Caco-2 (cell line): ENCODE measurements at places on chromosomes 2 and 18. TPM values are rescaled to one million over a fixed set of nuclear protein-coding genes. Genes with fewer than 3 reads are reported as not detected.

Gene DTNA
- 10.0 and 10.4 TPM in 2 replicates for total RNA-seq

Gene B3GNT7
- 2.7 and 3.6 TPM in 2 replicates for total RNA-seq

Gene LRRC30
- not detected in 2 replicates for total RNA-seq

Gene EFEMP1
- total RNA-seq, result not detected in 2 replicates

Gene PDE11A
- 0.21 and 0.25 TPM in 2 replicates for total RNA-seq

Gene PLEKHM3
- total RNA-seq, result 8.8 and 9.3 TPM in 2 replicates

GRCh38 chr18:61154866-61155265 is 178.4 kb upstream of the CDH20 start:
- no peaks in the 10 kb centered on the region for H3K36me3 ChIP-seq
- H3K4me1 ChIP-seq, result no peaks in the 10 kb centered on the region
- H3K4me3 ChIP-seq, result no peak overlapping the region
- H3K27me3 ChIP-seq, result no peaks in the 10 kb centered on the region

- no peak overlapping the region for H3K27ac ChIP-seq
- no peaks in the 10 kb centered on the region for H3K4me1 ChIP-seq
- no peak for DNase-seq
- H3K27me3 ChIP-seq, result no peaks in the 10 kb centered on the region
- no peaks in the 10 kb centered on the region for H3K36me3 ChIP-seq
- H3K4me3 ChIP-seq, result no peak overlapping the region
Measured at GRCh38 chr2:83827618-83828017, 631.5 kb downstream of the SUCLG1 start.

DNA sequence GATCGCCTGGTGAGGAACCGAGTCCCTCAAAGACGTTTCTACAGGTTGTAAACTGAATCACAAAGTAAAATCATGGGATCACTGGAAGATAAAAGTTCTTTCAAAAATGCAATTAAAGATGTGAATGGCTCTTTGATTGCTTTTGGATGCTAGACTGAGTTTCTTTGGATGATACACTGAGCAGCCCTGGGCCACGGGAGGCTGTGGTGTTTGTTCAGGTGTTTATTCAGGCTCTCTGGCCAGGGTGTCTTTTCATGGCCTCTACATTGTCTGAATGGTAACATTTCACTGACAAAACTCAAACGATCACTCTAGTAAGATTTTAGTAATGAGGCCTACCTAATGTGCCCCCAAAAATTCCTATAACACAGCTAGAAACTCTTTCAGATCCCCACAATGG is 48.4 kb upstream of the SPATS2L start:
- no peaks in the 10 kb centered on the region for H3K27me3 ChIP-seq
- H3K36me3 ChIP-seq, result peaks cover 2% of the 10 kb centered on the region
- no peak overlapping the region for H3K4me3 ChIP-seq
- H3K4me1 ChIP-seq, result peaks cover 33% of the 10 kb centered on the region
- no peak for DNase-seq

DNA sequence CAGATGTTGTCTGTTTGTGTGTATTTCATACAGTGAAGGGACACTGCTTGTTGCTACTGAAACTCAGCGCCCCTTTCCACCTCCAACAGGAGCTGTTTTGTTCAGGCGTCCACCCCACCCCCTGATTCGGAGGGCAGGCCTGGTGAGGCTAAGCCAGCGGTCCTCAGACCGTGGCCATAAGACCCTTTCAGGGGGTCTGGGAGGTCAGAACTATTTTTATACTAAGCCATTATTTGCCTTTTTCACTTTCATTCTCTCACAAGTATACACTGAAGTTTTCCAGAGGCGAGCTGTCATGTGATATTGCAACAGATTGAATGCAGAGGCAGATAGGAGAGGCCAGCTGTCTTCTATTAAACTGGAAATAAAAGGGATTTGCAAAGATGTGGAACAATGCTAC is 39.7 kb upstream of the IGFBP5 start:
- H3K27me3 ChIP-seq, result no peaks in the 10 kb centered on the region
- H3K27ac ChIP-seq, result no peak overlapping the region
- H3K36me3 ChIP-seq, result no peaks in the 10 kb centered on the region
- H3K4me1 ChIP-seq, result no peaks in the 10 kb centered on the region

DNA sequence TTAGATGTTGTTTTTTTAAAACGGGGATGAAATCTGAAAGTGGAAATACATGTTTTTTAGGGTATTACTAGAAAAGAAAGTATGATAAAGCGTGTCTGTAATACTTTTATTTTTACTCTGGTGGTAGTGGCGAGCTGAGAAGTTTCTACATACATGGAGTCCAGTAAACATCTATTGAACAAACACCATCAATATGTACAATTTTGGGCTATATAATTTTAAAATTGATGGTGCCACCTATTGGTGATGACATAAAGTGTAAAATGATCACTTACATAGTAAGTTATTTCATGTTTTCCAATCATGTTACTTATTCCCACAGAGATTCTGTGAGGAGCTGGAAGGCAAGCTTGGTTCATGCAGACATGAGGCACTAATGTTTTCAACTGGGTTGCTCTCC is 31.5 kb upstream of the NFE2L2 start:
- peaks cover 3% of the 10 kb centered on the region; the same call in 1 of the 2 replicates for H3K4me1 ChIP-seq
- H3K4me3 ChIP-seq, result no peak overlapping the region
- DNase-seq, result no peak
- no peak overlapping the region for H3K27ac ChIP-seq
- H3K27me3 ChIP-seq, result no peaks in the 10 kb centered on the region
- no peaks in the 10 kb centered on the region; the same call in 1 of the 2 replicates for H3K36me3 ChIP-seq

- H3K36me3 ChIP-seq, result no peaks in the 10 kb centered on the region
- no peaks in the 10 kb centered on the region for H3K27me3 ChIP-seq
- H3K4me3 ChIP-seq, result peak overlapping the region; percentile 74
- peak; percentile 29 for DNase-seq
Measured at GRCh38 chr18:54358495-54359040, 862 bp downstream of the C18orf54 start.

DNA sequence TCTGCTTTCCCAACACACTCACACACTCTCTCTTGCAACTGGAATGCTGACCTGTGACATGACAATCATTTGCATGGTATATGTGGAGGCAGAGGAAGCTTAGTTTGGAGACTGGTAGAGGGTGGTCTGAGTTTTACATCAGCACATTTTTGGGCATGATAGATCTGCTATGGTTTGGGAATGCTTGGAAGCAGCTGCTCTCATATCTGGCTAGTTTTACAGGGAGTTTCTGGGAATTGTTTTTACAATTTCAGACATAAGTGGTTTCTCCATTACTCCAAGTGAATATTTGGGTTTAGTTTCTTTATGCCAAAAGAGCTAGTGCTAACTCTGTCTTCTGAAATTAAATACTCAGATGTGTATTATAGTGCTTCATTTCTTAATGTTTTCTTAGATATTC is 977.6 kb downstream of the SUCLG1 start:
- DNase-seq, result no peak
- H3K36me3 ChIP-seq, result no peaks in the 10 kb centered on the region
- H3K4me3 ChIP-seq, result no peak overlapping the region
- no peaks in the 10 kb centered on the region for H3K27me3 ChIP-seq

- peaks cover 20% of the 10 kb centered on the region for H3K4me1 ChIP-seq
- peak overlapping the region; percentile 21 for H3K4me3 ChIP-seq
- peak; percentile 62 for DNase-seq
- H3K27ac ChIP-seq, result no peak overlapping the region
- no peaks in the 10 kb centered on the region for H3K36me3 ChIP-seq
- peaks cover 15% of the 10 kb centered on the region for H3K27me3 ChIP-seq
Measured at GRCh38 chr2:14634489-14635390, 2.2 kb downstream of the LRATD1 start.

DNA sequence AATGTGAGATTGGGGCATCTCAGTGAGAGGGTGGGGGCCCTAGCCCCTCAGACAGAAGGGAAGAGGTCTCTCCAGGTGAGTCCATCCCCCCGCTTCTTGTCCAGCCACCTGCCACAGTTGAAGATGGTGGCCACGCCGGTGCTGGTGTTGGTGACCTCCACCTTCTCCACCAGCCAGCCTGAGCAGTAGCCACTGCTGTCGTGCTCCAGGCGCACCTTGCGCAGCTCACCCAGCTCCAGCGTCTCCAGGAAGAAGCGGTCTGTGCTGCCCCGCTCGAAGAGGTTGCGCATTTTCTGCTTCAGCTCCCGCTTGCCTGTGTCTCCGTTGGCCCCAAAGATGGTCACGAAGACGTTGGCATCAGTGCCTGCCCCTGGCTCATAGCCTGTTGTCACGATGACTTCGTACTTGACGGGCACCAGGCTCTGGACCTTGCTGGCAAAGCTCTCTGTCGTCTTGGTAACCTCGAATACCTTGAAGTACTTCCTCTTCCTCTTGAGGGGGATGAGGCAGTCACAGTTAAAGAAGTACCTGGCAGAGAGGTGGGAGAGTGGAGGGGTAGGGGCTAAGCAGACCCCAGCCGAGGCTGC is 179.5 kb downstream of the LOXHD1 start:
- no peak overlapping the region for H3K4me3 ChIP-seq
- H3K27ac ChIP-seq, result no peak overlapping the region
- no peaks in the 10 kb centered on the region for H3K4me1 ChIP-seq
- no peaks in the 10 kb centered on the region for H3K36me3 ChIP-seq
- no peak for DNase-seq

DNA sequence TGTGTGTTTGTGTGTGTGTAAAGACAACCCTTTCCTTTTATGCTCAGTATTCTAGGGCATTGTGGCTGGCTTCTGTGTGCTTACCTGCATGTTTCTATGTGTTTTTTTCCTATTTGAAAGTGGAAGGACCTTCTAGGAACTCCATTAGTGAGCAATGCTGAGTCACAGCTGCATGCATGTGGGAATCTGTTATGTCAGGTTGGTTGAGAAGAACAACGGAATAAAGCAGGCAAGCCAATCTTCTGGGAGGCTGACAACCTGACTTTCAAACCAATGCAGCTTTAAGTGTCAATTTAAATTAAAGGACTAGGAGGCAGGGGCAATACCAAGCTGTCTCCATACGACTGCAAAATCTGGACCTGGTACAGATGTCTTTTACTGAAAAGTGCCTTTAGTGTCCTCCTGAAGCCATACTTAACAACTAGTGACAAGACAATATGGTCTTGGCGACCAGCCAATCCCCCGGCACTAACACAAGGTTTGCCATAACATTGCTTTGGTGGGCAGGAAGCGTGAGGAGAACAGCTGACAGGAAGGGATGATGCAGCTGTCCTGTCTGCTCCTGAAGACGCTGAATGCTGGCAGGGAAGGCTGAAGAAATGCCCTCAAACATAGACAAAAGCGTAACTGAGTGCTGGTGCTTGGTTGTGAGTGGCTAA is 514.7 kb upstream of the CDH7 start:
- H3K36me3 ChIP-seq, result no peaks in the 10 kb centered on the region
- no peaks in the 10 kb centered on the region for H3K4me1 ChIP-seq

DNA sequence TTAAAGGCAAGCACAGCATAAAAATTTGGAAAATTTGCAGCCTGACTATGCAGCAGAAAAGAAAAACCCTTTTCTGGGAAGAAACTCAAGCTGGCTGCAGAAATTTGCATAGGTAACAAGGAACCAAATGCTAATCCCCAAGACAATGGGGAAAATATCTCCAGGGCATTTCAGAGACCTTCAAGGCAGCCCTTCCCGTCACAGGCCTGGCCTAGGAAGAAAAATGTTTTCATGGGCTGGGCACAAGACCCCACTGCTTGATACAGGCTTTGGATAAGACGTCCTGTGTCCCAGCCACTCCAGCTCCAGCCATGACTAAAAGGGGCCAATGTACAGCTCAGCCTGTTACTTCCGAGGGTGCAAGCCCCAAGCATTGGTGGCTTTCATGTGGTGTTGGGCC is 717.6 kb downstream of the TDRD15 start:
- H3K27ac ChIP-seq, result no peak overlapping the region
- H3K36me3 ChIP-seq, result no peaks in the 10 kb centered on the region
- H3K4me3 ChIP-seq, result no peak overlapping the region
- no peak for DNase-seq

GRCh38 chr2:17115042-17115441 is 403.2 kb downstream of the RAD51AP2 start:
- no peaks in the 10 kb centered on the region for H3K27me3 ChIP-seq
- no peak overlapping the region for H3K27ac ChIP-seq
- H3K4me3 ChIP-seq, result no peak overlapping the region

GRCh38 chr2:46653539-46653938 is 174.2 kb downstream of the TMEM247 start:
- no peaks in the 10 kb centered on the region for H3K4me1 ChIP-seq
- H3K36me3 ChIP-seq, result no peaks in the 10 kb centered on the region
- DNase-seq, result no peak
- no peak overlapping the region for H3K4me3 ChIP-seq
- H3K27me3 ChIP-seq, result no peaks in the 10 kb centered on the region

- H3K27me3 ChIP-seq, result no peaks in the 10 kb centered on the region
- no peaks in the 10 kb centered on the region for H3K36me3 ChIP-seq
- no peak overlapping the region for H3K4me3 ChIP-seq
- 0 out of 2 replicates have a peak, but pooled peaks cover 3% of the 10 kb centered on the region for H3K4me1 ChIP-seq
Measured at GRCh38 chr2:8517850-8518498, 163.9 kb upstream of the ID2 start.

DNA sequence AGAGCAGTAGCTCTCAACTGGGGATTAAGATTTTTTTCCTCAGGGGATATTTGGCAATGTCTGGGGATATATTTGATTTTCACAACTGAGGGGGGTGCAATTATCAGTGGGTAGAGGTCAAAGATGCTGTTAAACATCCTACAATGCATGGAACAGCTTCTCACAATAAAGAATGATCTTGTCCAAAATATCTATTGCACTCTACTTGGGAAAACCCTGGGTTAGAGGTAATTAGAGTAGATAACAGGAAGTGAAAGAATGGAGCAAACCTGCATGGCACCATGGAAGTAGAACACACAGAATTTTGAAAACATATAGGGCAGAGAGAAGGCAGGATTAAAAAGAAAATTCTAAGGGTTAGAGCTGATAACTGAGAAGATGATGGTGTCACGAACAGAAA is 26.4 kb upstream of the PPM1B start:
- H3K4me1 ChIP-seq, result peaks cover 7% of the 10 kb centered on the region
- H3K27ac ChIP-seq, result no peak overlapping the region
- no peaks in the 10 kb centered on the region for H3K36me3 ChIP-seq

- H3K4me1 ChIP-seq, result no peaks in the 10 kb centered on the region
- no peaks in the 10 kb centered on the region for H3K27me3 ChIP-seq
- DNase-seq, result peak; percentile 53
- H3K4me3 ChIP-seq, result no peak overlapping the region
- no peaks in the 10 kb centered on the region for H3K36me3 ChIP-seq
Measured at GRCh38 chr2:182649316-182649715, 66.7 kb upstream of the DNAJC10 start.

GRCh38 chr18:62258093-62258492 is 67.0 kb upstream of the TNFRSF11A start:
- H3K4me3 ChIP-seq, result no peak overlapping the region
- H3K4me1 ChIP-seq, result no peaks in the 10 kb centered on the region
- H3K27ac ChIP-seq, result no peak overlapping the region
- no peaks in the 10 kb centered on the region for H3K36me3 ChIP-seq
- H3K27me3 ChIP-seq, result no peaks in the 10 kb centered on the region
- DNase-seq, result no peak

- H3K36me3 ChIP-seq, result no peaks in the 10 kb centered on the region
- DNase-seq, result no peak
- no peak overlapping the region for H3K27ac ChIP-seq
- peaks cover 7% of the 10 kb centered on the region for H3K4me1 ChIP-seq
- H3K4me3 ChIP-seq, result no peak overlapping the region
Measured at GRCh38 chr2:108626995-108627394, 92.3 kb upstream of the RANBP2 start.

- no peak for DNase-seq
- no peaks in the 10 kb centered on the region; the same call in 1 of the 2 replicates for H3K27me3 ChIP-seq
- no peak overlapping the region for H3K4me3 ChIP-seq
- no peaks in the 10 kb centered on the region for H3K4me1 ChIP-seq
- H3K36me3 ChIP-seq, result no peaks in the 10 kb centered on the region
- H3K27ac ChIP-seq, result no peak overlapping the region
Measured at GRCh38 chr2:98377544-98377943, 31.3 kb downstream of the CNGA3 start.

- DNase-seq, result no peak
- no peak overlapping the region for H3K4me3 ChIP-seq
- no peaks in the 10 kb centered on the region for H3K27me3 ChIP-seq
- no peaks in the 10 kb centered on the region for H3K4me1 ChIP-seq
- no peak overlapping the region for H3K27ac ChIP-seq
- no peaks in the 10 kb centered on the region for H3K36me3 ChIP-seq
Measured at GRCh38 chr2:45982096-45982495, 315.1 kb upstream of the EPAS1 start.
